ENCODE measurements at places on chromosomes 11 and 22. TPM values are rescaled to one million over a fixed set of nuclear protein-coding genes. Genes with fewer than 3 reads are reported as not detected.
A peak's percentile ranks its signal among the peaks of the same experiment; 100 is the strongest.

The SMTNL1 gene
- not detected for total RNA-seq

The RIBC2 gene
- 0.55 TPM for total RNA-seq

The PKNOX2 gene
- total RNA-seq, result 19.8 TPM

The TRIM21 gene
- 15.8 TPM for total RNA-seq

The OLFML1 gene
- 41.0 TPM for total RNA-seq

The HPX gene
- total RNA-seq, result 3.0 TPM

The SAA2 gene
- total RNA-seq, result 21.8 TPM

The PARVA gene
- 159 TPM for total RNA-seq

The TRMT112 gene
- total RNA-seq, result 139 TPM

The RAB39A gene
- total RNA-seq, result 2.0 TPM

The SUSD2 gene
- total RNA-seq, result 11.2 TPM

- DNase-seq, result peak; percentile 47
Measured at GRCh38 chr11:2205214-2205720, 33.7 kb upstream of the TH start.

- no peak for DNase-seq
Measured at GRCh38 chr11:17803754-17804334, 69.3 kb downstream of the KCNC1 start.

DNA sequence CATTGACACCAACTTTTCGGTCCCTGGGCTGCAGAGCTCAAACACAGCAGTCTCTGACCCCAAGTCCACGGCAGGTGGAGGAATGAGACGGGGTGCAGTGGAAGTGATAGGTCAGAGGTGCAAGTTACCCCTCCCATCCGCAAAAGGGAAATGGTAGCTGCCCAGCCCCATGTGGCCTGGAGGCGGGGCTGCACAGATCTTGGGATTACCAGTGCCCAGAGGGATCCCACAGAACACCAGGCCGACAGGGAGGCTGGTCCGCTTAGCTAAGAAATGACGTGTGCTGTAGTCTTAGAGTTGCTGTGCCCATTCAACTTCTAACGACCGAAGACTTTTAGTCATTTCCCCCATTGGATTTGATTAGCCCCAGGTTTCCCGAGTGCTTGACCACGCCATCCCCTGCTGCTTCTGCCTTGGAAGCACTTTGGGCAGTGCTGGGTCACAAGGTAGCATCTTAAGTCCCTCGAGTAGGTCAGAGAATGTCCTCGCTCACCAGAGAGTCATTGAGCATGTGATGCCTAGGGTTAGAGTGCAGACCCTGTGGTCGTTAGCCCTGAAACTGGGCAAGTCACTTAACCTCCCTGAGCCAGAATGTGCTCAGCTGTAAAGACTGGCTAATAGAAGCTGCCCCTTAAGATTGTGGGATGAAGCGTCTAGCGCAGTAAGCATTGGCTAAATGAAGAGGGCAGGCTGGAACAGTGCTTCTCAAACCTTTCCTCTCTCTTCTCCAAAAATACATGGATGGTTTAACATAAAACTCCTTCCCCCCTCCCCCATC, 4.2 kb downstream of the PTGDR2 start:
- no peak for DNase-seq

DNA sequence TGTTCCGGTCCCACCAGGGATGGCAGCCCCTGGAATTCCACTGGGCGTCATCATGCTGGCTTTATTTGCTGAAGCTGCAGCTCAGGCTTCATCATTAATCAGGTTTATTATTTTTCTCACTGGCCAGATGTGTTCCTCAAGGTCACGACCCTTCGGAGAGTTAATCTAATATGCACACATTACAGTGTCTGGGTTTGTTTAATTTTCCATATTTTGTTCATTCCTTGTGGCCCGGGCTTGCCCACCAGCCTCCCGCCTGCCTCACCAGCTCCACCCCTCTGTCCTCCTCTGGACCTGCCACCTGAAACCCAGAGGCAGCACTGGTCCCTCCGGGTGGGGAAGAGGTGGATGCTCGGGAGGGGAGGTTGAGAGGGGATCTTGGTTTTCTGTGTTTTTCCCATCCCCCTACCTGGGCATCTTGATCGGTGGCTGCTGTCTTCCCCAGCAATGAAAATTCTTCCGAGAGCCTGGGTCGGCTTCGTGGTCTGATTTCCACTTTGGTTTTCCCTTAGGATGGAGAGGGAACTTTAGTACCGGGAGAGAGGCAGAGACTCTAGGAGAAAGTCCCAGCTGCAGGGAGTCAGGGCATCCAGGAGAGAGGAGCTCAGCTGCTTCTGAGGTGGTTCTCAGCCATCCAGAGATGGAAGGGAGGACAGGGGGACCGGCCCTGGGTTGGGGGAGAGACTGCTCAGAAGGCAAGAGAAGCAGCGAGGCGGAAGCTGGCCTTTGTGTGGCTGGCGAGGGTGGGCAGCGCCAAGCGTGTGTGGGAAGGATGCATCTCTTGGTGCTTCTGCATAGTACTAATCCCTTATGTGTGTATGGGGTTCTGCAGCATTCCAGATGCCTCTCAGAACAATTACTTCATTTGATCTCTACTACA, 2.1 kb downstream of the GRIK4 start:
- no peak for DNase-seq

- DNase-seq, result no peak
Measured at GRCh38 chr22:25760294-25760693, 18.3 kb downstream of the MYO18B start.

GRCh38 chr11:1307163-1307870, 2.1 kb downstream of the TOLLIP start:
- no peak for DNase-seq

GRCh38 chr11:115257678-115258077, 246.5 kb downstream of the CADM1 start:
- no peak for DNase-seq

GRCh38 chr11:87366763-87367405, 329.1 kb downstream of the TMEM135 start:
- DNase-seq, result no peak

GRCh38 chr22:45903355-45904135, 73.4 kb downstream of the WNT7B start:
- DNase-seq, result peak; percentile 85

DNA sequence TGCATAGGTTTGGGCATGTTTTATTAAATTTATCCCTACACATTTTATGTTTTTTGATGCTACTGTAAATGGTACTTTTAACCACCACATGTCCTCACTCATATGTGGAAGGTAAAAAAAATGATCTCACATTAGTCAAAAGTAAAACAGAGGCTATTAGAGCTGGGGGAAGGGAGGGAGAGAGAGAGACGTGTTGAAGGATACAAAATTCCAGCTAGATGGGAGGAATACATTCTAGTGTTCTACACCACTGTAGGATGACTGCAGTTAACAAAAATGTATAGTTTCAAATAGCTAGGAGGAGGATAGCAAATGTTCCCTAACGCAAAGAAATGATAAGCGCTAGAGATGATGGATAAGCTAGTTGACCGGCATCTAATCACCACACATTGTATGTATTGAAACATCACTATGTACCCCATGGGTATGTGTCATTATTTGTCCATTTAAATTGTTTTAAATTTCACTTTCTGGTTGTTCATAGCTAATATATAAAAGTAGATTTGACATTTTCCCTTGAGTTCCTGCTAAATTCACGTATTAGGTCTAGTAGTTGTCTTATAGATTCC, 9.9 kb upstream of the GNB1L start:
- DNase-seq, result no peak

DNA sequence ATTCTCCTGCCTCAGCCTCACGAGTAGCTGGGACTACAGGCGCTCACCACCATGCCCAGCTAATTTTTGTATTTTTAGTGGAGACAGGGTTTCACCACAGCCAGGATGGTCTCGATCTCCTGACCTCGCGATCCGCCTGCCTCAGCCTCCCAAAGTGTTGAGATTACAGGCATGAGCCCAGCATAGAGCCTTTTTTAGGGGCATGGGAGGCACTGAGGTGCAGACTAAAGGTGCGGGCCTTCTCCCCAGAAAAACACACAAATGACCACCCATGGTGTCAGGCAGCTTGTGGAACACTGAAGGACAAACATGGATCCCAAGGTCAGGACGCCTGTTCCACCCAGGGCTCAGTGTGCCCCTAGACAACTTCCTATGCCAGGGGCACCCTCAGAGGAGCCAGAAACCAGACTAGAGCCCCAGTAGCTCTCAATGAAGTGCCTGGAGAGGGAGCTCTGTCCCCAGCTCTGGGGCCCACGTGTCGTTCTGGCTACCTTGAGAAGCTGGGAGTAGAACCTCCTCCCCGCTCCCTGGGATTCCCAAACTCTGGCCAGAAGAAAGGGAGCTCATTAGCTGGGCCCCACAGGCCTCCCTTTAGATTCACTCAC, 21.2 kb upstream of the CD5 start:
- no peak for DNase-seq

DNA sequence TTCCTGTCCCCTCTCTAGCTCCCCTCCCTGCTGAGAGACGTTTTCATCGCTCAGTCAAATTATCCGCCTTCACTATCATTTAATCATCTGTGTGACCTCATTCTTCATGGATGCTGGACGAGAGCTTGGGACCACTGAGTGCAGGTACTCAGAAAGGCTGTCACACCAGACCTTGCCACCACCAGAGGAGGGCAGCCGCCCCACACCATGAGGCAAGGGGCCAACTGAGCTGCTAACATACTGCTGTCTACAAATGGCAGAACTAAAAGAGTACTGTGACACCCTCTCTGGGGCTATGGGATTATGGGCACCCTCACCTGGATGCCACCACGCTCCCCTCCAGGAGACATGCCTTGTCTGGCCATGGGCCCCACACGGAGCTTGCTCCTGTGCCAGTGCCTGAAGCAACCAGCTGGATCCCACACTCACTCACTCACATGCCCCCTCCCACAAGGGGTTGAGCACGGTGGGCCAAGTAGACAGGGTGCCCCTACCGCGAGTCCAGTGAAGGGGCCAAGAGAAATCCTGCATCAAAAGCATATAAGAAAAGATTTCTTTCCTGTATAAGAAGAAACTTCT, 670.0 kb upstream of the CCDC90B start:
- DNase-seq, result peak; percentile 63

- DNase-seq, result no peak
Measured at GRCh38 chr11:30763951-30764350, 177.8 kb upstream of the MPPED2 start.

GRCh38 chr11:96332126-96332771, 10.7 kb downstream of the MAML2 start:
- DNase-seq, result no peak

Data from aorta (tissue), 5 donors.